ENCODE measurements at places on chromosomes 7 and 10.

DNA sequence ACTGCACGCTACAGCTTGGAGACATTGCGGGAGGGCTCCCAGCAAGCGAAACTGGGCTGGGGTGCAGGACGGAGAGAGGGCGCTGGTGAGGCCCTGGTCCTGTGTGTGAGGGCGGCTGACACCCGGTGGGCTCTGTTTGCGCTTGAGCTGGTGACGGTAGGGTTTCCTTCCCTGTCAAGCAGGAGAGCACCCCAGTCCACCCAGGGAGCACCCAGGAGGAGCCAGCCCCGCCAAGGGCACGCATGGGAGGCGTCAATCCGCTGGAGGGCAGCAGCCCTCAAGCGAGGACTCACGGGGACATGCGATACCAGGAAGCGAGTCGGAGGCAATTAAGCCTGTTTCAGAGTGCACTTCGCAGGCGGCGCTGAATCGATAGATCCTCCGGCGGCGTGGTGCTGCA lies 109.4 kb downstream of the MAD1L1 start:
- no peak for DNase-seq

- no peak for DNase-seq
Measured at GRCh38 chr10:52100011-52100547, 214.0 kb upstream of the DKK1 start.

- peak; percentile 48 for DNase-seq
Measured at GRCh38 chr7:152462995-152463708, 27.3 kb upstream of the KMT2C start.

DNA sequence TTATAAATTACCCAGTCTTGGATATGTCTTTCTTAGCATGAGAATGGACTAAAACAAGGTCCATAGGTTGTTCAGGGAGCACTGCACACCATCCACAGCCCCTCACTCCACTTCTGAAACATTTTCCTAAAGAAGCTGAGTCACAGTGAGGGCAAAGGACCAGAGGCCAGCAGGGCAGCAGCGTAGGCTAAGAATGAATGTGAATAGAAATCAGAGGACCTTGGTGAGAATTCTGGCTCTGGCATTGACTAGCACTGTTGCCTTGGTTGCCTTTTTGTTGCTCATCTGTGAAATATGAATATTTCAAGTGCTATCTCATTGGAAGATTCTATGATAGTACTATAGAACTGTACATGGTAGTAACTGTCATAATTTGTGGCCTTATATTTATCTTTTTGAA lies 41.7 kb upstream of the TOMM7 start:
- no peak for DNase-seq

DNA sequence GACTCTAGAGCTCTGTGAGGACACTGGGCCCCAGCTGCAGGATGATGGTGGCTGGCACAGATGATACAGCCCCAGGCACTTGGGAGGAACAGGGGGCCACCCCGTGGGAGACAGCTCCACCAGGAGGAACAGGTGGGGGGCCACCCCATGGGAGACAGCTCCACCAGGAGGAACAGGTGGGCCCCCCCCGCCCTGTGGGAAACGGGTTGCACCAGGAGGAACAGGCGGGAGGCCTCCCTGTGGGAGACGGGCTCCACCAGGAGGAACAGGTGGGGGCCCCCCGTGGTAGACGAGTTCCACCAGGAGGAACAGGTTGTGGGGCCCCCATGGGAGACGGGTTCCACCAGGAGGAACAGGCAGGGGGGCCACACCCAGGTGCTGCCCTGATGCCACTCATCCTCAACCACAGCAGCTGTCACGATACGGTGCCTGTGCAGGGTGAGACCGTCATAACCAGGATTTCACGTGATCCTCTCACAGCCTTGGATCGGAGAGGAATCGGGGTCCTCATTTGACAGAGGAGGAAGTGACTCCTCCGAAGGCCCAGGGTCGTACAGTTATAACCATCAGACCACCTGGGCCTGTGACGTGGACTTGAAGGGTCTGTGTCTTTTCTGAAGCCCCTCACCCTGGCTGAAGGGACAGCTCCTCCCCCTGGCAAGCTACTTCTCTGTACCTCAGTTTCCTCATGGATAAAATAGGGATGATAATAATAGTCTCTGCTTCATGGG lies 49.2 kb upstream of the NANOS1 start:
- DNase-seq = no peak

GRCh38 chr7:134856091-134856490 lies 76.7 kb downstream of the CALD1 start:
- peak; percentile 33 for DNase-seq

- no peak for DNase-seq
Measured at GRCh38 chr7:134420424-134421125, 38.3 kb downstream of the AKR1B1 start.

DNA sequence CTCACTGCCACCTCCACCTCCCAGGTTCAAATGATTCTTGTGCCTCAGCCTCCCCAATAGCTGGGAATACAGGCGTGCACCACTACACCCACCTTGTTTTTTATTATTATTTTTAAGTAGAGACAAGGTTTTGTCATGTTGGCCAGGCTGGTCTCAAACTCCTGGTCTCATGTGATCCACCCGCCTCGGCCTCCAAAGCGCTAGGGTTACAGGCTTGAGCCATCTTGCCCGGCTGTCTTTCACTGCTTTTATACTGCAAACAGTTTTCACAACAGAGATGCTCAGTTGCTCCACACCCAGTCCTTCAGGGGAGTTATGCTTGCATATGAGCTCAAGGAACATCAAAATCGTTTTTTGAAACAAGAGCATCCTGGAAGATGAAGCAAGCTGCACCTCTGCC lies 1.3 kb upstream of the PRR15 start:
- no peak for DNase-seq

DNA sequence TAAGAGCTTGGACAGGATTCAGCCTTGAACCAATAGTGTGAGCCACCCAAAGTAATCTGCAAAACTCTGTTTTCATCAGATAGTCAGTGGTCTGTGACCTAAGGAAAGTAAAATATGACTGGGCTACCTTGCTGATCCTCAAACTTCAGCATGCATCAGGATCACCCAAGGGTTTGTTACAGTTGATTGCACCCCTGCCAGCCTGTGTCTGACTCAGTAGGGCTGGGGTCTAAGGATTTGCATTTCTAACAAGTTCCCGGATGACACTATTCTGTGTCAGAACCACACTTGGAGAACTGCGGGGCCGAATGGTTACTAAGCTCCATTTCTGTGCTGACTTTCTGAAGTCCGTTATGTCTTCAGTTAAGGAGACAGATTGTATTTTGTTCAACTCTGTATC lies 40.6 kb upstream of the TSPAN13 start:
- DNase-seq = peak; percentile 28

DNA sequence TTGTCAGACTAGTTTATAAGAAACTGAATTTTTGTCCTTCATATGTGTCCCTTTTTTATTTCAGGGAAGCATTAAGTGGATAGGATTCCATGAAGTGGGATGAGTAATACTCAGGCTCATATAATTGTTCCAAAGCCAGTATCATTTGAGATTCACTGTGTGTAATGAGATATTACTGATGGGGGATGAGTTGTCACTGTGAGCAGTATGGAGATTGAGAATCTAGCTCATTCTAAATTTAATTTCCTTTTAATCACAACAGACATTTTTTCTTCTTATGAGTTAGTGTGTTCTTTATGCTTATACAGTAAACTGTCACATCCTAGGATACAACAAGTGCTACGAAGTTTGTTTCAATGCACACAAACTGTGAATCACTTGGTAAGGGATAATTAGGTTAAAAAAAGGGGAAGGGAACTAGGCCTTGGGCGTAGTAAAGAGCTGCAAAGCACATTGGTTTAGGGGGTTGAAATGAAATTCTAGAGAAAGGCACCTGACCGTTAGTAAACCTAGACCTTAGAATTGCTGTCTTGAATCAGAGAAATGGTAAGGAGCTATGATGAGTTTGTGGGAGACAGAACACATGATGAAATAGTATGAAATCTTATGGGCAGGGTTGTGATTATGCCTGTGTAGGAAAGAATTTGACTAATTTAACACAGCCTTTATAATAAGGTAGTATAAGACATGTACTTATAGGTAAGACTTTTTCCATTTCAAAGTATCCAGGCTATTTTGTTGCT lies 153.4 kb downstream of the MLLT10 start:
- DNase-seq = no peak

DNA sequence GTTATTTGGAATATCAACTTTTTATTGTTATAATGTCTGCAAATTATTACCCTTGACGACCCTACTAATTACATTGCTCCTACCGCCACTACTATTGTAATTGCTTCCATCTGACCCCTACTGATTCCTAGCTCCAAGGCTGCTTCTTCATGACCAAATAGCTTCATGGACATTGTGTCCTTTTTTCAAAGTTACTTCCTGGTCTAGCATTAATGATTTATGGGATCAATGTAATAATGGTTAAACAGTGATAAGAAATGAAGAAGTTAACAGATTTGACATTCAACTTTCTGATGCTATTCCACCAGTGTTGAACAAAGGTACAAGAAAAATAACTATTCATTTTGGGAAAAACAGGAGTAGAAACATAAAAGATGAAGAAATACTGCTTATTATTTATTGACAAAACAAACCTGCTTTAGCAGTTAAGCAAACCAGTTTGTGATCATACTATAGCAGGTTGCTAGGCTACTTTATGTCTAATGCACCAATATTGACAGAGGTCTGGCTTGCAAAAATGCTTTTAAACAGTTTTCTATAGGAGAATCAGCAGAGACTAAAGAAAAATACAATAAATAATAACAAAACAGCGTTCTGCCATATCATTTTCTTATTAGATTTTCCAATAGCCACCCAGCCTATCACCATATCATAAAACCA lies 125.8 kb downstream of the PCLO start:
- no peak for DNase-seq

GRCh38 chr10:96287392-96288105 lies 16.2 kb upstream of the BLNK start:
- DNase-seq = no peak

DNA sequence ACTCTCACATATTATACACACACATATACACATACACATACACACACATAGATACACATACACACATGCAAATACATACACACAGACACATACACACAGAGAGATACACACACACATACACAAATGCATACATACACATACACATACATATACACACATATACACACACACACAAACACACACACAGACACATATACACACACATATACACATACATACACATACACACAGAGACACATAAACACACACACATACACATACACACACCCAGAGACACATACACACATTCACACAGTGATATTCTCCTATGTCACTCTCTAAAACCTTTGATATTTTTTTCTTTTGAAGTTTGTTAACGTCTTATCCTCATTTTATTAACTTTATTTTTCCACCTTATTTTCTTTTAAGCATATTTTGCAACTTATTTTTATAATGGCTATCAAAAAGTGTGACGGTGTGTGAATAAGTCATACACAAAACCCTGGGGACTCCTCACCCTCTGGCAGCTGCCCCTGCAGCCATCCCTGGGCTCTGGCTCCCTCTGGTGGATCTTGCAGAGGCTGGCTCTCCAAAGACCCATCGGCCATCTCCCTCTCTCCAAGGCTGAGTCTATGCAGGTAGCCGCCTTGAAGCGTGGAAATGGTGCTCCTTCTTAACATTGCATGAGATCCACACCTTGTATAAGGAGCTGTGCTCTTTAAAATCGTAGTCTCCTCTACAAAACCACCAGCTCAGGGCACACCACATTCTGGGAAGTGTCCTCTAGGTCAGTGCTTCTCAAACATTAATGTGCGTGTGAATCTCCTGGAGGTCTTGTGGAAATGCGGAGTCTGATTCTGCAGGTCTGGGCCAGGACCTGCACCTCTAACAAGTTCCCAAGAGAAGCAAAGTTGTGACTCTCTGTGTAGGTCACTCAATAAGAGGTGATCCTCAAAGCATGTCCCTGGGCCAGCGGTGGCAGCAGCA lies 4.1 kb upstream of the C10orf120 start:
- DNase-seq = peak; percentile 19

- no peak for DNase-seq
Measured at GRCh38 chr10:114642729-114643128, 15.3 kb downstream of the ABLIM1 start.

GRCh38 chr10:52965938-52966401 lies 193.4 kb upstream of the MBL2 start:
- DNase-seq = no peak

- no peak for DNase-seq
Measured at GRCh38 chr10:7403620-7404019, 7.2 kb downstream of the SFMBT2 start.

DNA sequence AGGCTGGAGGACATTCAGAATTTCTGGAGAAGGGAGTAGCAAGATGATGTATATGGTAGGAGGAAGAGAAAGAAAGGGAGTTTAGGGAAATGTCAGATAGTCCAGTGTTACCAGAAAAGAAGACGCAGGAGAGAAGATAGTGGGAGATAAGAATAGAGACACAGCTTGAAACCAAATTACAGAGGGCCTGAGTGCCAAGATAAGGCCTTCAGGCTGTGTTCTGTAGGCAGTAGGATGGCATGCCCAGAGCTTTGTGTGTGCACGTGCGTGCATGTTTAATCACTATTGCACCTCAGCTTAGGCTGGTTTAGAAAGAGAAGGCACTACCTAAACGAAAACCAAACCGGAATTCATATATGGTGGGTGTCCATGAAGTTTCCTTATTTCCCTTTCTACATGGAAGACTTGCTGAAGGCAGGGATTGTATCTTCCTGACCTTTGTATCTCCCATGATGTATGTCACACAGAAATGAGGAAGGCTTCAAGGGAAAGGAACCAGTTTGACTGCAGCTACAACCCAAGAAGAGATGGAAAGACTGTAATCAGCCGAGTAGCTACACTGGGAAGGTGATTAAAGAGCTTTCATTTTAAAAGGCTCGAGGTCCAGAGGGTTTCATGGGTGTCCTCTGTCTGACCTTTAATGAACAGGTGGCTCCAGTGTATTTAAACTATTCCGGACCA lies 35.8 kb upstream of the BHLHA15 start:
- no peak for DNase-seq

DNA sequence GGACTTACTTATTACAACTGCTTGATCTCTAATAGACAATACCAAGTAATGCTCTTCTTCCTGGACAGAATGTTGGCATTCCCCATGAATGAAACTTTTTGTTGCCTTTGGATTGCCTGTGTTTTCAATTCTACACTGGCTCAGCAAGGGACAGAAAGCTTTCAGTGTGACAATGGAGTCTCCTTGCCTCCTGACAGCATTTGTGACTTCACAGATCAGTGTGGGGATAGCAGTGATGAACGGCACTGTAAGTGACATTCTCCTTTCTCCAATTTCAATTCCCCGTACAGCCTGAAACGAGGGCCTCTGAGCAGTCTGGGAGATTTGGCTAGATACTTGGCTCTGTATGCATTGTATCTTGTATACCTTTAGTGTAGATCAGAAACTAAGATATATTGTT lies 290 bp downstream of the MALRD1 start:
- DNase-seq = no peak

DNA sequence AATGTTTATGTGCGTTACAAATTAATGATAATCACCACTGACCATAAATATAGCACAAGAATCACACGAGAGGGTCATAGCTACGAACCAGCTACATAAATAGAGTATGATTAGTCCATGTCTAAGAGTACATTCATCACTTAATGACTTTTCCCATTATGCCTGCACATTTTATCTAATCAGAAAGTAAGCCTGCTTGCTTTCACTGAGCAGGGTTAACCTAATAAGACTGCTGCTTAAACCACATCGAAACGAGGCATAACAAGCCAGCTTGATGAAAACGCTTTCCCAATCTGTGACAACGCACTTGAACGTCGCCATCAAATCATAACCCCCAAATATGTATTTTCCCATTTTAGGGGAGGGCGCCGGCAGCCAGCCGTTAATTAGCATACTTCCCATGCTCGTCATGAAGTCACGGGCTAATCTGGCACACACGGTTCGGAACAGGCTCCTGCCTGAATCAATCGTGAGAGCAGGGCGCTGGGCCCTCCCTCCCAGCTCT lies 71.5 kb downstream of the EBF3 start:
- DNase-seq = no peak

GRCh38 chr10:123398180-123398591 lies 244.0 kb downstream of the BUB3 start:
- no peak for DNase-seq

Measured in SJSA1 (cell line).